ENCODE measurements at places on chromosomes 3 and 15.

DNA sequence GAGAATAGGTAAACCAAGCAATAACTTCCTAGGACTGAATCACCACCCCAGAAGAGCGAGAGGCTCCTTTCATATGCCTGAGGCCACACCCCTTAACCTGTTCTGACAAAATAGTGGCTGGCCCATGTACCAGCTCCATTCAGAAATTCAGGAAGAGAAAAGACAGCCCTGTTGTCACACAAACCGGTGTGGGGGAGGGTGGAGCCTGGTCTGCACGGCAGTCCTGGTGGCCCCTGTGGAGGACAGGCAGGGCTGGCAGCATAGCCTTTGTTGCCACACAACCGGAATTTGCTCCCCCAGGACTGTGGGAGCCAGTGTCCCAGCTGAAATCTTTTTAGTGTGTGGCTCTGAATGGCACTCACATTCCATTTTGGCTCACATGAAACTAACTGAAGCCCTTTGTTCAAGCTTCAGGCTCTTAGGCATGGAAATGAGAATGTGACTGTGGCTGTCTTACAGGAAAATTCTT, 23.8 kb downstream of the RLBP1 start:
- no peak for DNase-seq

- DNase-seq: no peak
Observed at GRCh38 chr3:182760576-182761164, 32.6 kb upstream of the ATP11B start.

DNA sequence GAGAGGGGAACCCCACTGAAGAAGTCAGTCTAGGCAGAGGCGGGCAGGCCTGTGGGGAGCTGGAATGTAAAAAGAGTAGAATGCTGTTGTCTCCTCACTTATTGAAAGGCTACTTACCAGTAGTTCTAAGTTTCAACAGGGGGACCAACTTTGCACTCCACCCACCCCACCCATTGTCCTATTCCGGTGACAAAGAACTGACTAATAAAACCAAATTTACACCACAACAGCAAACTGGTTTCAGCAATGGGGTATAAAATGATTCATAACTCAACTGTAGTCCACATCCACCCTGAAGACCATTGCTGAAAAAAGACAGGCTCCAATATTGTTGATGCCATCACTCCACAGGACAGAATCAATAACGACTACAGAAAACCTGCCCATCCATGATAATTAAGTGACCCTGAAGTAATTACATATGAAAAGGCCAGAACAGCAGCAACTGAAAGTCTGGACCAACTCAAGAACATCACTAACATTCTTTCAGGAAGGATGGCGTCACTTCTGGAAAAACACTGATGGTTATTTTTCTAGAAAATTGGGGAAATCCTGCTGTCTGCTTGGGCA, 80.2 kb downstream of the ABI3BP start:
- DNase-seq: no peak

- DNase-seq: no peak
Observed at GRCh38 chr15:32941823-32942222, 224.0 kb downstream of the GREM1 start.

- no peak for DNase-seq
Observed at GRCh38 chr3:23112491-23112890, 90.6 kb upstream of the UBE2E2 start.

GRCh38 chr3:13210221-13210975, 137.2 kb upstream of the IQSEC1 start:
- no peak for DNase-seq

- no peak for DNase-seq
Observed at GRCh38 chr15:39118510-39118909, 462.4 kb upstream of the THBS1 start.

GRCh38 chr3:7536921-7537320, 676.0 kb downstream of the GRM7 start:
- DNase-seq: no peak

- DNase-seq: no peak
Observed at GRCh38 chr3:136632625-136633081, 119.5 kb downstream of the STAG1 start.

GRCh38 chr3:187767266-187768012, 22.2 kb upstream of the BCL6 start:
- DNase-seq: no peak
